Peyer's patch (tissue), 4 donors: ENCODE measurements at places on chromosomes 6 and 20. TPM values are rescaled to one million over a fixed set of nuclear protein-coding genes. Genes with fewer than 3 reads are reported as not detected.

SNAP91 gene
- 0.95 TPM for total RNA-seq

GRCh38 chr20:47343007-47343472 lies 13.5 kb downstream of the ZMYND8 start:
- no peak for DNase-seq

GRCh38 chr6:168116438-168116974 lies 37.5 kb upstream of the FRMD1 start:
- no peak for DNase-seq

DNA sequence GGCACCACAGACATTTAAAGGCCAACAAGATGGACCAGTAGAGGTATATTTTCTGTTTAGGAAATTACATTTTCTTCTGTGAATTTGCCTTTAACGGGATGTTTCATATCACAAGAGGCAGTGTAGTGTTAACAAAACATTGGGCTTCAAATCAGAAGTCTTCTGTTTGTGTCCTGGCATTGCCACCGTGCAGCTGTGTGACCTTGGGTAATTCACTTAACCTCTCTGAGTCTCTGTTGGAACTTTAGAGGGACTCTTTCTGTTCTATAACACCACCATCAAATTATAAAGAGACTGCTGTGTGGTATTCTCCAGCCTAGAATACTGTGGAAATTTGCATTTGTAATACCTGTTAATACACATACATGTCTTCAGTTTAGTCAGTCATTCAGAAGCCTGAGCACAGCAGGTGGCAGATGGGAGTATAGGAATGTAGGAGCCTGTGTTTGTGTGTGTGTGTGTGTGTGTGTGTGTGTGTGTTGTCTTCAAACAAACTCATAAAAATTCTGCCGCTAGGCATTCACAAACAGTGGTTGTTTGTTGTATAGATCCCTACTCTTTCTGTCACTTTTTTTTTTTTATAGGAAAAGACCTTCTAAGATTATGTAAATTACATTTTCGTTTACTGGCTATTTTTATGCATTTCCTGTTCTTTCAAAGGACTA lies 22.6 kb downstream of the UST start:
- DNase-seq = no peak

GRCh38 chr6:139406577-139407343 lies 32.3 kb upstream of the CITED2 start:
- DNase-seq = no peak

GRCh38 chr6:91606148-91606901 lies 1019.5 kb upstream of the MAP3K7 start:
- no peak for DNase-seq

DNA sequence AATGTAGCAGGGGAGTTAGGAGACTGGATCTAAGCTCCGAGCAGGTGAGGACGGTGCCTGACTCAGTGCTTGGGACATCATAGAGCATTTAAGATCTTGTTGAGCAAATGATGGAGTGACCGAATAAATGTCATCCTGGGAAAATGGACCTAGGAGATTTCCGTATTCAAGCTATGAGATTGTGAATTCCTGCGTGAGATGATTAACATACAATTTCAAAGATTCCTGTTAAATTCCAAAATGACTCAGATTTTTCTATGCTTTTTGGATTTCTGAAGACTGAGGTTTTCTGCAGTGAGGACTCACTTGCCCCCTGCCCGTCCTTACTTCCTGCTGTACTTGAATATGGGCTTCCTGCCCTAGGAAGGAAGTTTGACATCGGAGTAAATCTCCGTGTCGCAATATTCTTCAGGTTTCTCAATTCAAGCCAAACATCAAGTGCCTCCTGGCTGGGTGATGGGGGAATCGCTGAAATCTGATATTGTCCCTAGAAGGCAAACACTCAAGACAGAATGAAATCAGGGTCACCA lies 5.2 kb downstream of the SYTL3 start:
- DNase-seq = no peak

- DNase-seq = no peak
Measured at GRCh38 chr20:47127999-47128398, 228.5 kb downstream of the ZMYND8 start.
